Left ventricle myocardium superior (tissue), 1 donor: ENCODE measurements at places on chromosomes 7 and 10. TPM values are rescaled to one million over a fixed set of nuclear protein-coding genes. Genes with fewer than 3 reads are reported as not detected.

The OLAH gene
- not detected for total RNA-seq

DNA sequence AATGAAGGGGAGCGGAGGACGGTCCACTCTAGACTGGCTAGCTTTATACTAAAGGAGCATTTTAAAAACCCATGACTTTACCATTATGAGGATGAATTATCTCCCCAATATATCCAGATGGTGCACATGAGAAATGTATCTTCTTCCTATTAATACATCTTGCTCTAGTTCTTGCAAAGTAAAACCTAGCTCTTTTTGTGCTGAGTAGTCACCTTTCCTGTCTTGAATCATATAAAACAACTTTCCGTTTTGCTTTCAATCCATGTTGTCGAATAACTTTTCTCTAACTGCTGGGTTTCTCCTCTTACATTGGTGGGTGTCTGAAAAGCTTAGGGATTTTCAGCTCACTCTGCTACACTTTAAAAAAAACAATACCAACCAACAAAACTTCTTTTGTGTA lies 96.3 kb upstream of the TAC1 start:
- no peak for DNase-seq

DNA sequence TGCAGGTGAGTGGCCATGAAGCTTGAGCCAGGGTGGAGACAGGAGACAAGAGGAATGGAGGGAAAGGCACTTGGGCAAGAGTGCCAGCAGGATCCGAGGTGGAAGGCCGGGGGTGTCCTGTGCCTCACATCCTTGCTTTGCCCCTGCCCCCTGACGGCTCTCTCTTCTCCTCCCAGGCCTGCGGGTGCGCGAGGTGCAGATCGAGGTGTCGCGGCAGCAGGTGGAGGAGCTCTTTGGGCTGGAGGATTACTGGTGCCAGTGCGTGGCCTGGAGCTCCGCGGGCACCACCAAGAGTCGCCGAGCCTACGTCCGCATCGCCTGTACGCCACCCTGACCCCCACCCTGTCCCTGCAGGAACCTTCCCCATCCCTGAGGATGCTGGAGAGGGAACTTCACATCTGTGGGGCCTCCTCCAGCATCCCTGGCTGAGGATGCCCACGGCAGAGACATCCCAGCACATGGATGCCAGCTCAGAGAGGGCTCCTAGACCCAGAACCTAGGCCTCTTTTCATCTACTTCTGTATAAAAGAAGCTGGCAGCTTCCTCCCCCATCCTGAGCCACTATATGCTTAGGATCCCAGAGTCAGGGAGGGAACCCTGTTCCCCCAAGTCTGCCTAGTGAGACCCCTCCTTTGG lies 34.4 kb upstream of the SLC29A3 start:
- no peak for DNase-seq

The PLPP4 gene
- total RNA-seq, result not detected
